ENCODE measurements at places on chromosomes 6 and 20. TPM values are rescaled to one million over a fixed set of nuclear protein-coding genes. Genes with fewer than 3 reads are reported as not detected.

Gene SRSF3
- total RNA-seq, result 149 TPM

DNA sequence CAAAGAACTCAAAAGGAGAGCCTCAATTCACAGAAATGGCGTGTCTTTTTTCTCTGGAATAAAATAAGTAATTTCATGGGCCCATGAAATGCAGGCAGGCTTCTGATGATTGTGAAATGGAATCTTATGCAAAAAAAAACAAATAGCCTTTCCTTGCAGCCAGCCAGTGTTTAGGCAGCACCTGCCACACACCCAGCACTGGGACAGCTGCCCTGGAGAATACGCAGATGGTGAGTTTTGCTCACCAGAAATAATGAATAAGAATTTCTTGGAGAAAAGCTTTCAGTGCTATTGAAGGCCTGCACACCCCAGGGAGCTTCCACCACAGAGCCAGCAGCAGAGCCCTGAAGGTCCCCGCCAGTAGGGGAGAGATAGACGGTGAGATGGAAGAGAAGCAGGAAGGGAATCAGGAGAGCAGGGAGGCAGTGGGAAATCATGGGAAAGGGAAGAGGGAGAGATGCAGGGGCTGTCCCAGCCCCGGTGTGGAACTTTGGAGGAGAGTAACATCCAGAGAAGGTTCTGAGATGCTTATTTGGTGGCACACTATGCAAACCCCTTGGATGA is 54.9 kb downstream of the PXDC1 start:
- DNase-seq, result no peak

- DNase-seq, result no peak
Observed at GRCh38 chr6:122790423-122791309, 1.6 kb downstream of the SMPDL3A start.

Gene CCN6
- total RNA-seq, result not detected

- DNase-seq, result no peak
Observed at GRCh38 chr6:33934731-33935270, 131.0 kb upstream of the MLN start.

Gene BANF2
- not detected for total RNA-seq

DNA sequence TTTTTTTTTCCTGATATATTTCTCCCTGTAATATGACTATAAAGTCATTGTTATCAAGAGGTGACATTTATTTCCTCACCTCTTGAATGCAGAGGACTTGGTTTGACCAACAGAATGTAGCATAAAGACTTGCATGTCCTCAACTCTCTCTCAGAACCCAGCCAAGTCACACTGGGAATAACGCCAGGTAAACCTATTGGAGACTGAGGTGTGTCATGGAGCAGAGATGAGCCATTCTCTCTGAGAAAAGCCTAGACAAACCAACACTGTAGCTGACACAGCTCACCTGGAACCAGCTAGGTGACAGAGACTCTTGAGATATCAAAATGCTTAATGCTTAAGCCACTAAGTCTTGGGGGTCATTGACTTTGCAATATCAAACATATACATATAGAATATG is 533.6 kb downstream of the HAO1 start:
- DNase-seq, result no peak

DNA sequence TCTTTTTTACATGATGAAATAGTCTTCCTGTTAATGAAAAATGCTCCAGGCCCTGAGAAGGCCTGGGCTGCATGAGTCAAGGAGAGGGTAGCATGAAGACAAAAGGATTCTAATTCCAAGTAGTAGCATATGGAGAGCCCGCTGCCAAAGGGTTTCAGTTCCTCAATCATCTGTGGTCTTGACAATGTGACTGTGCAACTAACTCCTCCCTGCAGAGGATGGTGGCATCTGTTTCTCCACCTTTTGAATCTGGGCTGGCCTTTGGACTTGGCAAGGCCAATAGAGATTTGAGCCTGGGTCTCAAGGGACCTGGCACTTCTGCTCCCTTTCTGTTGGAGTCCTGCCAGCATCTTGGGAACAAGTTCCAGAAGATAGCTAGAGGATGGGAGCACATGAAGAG is 35.1 kb upstream of the ANKEF1 start:
- no peak for DNase-seq

Gene SOX18
- 19.0 TPM for total RNA-seq

DNA sequence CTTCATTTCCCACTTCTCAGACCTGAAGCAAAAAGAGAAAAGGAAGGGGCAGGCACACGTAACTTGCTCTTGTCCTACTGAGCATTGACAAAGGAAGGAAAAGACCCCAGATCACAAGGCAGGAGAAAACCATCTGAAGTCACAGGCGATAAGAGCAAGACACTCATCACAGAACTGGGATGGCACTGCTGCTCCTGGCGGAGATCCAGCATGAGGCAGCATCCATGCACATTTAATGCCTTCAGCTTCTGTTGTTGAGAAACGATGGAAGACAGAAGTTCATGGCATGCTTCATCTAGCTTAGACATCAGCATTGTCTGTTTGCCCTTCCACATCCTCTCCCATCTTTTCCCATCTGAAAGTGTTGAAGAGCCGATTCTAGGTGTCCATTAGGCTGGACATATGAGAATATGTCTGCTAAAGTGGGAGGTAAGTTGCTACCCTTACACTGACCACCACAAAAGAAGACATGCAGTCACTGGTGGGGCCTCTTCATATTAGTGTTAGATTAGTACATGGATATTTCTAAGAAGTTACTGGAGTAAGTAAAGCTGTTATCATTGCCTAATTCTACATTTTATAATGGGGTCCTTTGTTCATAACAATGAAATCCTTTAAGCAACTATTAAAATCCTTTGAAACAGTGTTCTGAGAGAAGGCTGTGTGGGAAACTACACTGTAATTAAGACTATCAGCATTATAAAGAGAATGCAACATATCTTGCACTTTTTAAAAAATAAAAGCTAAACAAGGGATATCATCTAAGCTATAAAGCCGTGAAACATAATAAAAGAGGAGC is 618.5 kb downstream of the C6orf118 start:
- DNase-seq, result no peak

DNA sequence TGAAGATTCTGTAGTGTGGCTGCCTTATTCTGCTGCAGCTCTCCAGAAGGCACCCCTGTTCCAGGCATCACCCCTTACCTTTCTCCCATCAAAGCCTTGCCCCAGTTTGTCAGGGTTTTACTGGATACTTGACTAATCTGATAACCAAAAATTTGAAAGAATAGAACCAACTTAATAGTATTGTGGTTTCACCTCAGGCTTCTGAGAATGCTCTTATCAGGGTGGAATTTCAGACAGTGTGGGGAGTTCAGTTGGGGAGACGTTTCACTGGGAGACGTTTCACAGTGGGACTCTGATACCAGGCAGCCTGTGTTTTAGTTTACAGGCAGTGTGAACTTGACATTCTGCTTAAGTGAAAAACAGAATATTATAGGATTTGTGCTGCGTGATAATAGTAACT is 50.5 kb downstream of the SCAND1 start:
- no peak for DNase-seq

Gene KHDC1L
- total RNA-seq, result not detected

Gene ANKRD66
- total RNA-seq, result not detected

- DNase-seq, result no peak
Observed at GRCh38 chr6:112190164-112190563, 64.2 kb downstream of the LAMA4 start.

- DNase-seq, result no peak
Observed at GRCh38 chr20:10643560-10643873, 30.3 kb downstream of the JAG1 start.

- no peak for DNase-seq
Observed at GRCh38 chr6:16819752-16820151, 58.5 kb upstream of the ATXN1 start.

DNA sequence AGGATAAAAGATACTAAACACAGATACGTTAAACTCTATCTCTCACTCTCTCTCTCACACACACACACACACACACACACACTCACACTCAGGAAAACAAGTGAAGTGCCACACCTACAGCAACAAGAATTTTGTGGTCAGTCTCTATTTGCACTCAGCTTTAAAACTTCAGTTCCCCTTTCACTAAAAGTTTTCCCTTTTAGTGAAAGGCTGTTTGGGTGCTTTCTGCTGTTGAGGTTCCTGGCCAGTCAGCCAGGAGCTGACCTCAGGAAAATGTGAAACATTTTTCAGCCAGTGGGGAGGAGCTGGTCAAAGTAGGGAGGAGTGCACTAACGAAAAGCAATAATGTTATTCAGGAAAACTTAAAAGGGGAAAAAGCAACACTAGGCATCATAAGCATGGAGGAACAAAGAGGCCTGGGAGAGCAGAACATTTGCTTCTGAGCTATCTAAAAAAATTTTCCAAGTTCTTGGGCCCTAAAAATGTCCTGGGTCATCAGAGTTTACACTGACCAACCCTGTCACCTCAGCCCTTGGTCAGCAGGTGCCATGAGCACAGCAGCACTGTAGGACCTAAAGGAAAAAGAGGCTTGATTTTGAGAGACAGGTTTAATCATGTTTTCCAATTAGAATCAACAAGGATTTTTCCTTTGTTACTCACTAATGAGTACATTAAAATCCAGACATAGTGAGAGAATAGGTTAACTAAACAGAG is 30.7 kb upstream of the NT5E start:
- no peak for DNase-seq

DNA sequence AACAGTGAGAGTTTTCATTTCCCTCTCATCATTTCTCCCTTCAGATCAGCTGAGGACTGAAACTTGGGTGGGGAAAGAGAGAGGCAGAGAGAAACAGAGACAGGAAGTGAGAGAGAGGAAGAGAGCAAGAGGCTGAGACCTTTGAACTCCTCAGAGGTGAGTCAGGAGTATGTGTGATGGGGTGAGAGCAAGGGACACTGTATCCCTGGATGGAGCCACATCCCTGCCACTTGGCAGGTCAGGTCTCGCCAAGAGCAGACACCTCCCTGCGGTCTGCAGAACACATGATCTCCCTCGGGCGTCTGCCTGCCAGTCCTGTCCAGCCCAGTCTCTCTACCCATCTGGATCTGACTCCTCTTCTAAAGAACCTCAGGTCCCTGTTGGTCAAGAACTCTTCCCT is 62.7 kb upstream of the SYNDIG1 start:
- peak; percentile 62 for DNase-seq
